Right cardiac atrium (tissue), 5 donors: ENCODE measurements at places on chromosomes 3 and 15. TPM values are rescaled to one million over a fixed set of nuclear protein-coding genes. Genes with fewer than 3 reads are reported as not detected.

DNA sequence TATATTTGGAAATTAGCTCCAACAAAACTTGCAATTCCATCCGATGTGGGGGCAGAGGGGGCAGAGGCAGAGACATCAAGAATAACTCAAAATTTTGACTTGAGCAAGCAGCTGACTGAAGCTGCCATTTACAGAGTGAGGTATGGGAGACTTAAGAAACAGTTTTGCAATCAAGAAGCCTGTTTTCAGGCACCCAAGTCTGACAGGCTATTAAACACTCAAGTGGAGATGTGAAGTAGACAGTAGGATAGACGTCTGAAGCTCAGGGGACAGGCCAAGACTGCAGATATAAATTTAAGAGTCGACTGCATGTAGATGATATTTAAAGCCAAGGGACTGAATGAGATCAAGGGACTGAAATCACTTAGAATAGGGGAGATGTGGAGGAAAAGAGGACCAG, 9.9 kb upstream of the SH3BP5 start:
- no peak for DNase-seq

GRCh38 chr3:171165499-171165921, 139.0 kb upstream of the SLC2A2 start:
- DNase-seq: no peak

DNA sequence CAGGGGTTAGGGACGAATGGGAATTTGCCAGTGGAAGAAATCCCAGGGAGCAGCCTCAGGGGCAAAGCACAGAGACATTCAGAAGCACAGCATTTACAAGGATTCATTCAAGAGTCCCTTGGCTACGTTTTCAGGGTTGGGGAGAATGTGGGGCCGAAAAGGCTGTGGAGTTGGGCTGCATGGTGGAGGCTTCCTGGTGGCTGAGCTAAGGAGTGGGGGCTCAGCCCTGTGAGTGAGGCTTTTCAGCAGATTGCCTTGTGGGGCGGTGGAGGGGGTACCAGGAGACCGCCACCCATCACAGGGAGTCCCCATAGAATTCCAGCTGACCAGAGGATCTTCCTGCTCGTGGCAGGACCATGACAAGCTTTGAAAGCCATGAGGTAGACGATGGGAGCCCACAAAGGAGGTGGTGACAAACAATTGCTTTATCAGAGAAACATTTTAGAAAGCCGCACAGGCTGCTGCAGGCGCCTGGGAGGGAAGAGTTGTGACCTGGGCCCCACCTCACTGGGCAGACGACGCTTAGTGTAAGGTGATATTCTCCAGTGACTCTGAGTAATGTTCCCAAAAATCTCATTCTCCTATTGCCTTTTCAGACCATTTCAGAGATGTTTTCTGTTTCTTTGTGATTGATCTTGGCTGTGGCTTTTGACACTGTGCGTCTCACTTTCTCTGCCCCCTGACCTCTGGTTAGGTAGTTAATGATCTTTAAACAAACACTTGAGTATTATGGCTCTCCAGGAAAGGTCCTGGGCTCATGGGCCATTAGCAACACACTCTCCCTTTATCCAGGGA, 128.0 kb downstream of the DNAJB8 start:
- no peak for DNase-seq

Gene ANKRD34C
- not detected for total RNA-seq
